DMS153 (cell line): ENCODE measurements at places on chromosomes 2 and 18.

DNA sequence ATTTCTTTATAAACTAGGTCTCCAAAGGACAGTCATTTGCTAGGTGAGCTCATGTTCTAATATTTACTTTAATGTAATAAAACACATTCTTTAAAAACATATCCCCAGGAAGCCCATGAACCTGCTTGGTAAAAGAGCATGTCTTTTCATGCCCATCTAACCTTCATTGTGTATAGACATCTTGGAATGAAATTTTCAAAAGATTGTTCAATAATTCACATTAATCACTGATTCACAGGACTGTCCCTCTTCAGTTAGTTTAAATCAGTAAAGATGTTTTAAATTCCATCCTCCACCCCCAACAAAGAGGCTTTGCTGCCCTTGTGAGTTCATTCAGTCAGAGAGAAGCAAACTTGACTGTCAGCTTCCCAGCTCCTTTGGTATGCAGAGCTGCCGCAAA, 633.4 kb upstream of the CELF4 start:
- DNase-seq, result no peak

DNA sequence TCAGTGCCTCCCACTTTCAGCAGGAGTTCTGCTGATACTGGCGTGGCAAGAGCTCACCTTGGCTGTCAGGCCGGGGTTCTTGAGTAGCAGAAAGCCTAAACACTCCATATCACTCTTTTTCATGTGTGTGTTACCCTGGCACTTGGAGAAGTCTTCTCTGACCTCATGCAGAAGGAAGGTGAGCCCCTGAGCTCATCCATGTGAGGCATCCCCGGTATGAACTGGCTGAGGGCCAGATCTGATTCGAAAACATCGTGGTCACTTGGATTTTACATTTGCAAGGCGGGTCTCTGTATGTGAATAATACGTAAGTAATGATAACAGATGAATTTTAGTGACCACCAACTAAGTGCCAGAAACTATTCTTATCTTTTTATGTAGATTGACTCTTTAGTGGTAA, 93.6 kb downstream of the RAPGEF4 start:
- no peak for DNase-seq

GRCh38 chr18:46184727-46185126, 80.5 kb downstream of the HAUS1 start:
- DNase-seq, result no peak

DNA sequence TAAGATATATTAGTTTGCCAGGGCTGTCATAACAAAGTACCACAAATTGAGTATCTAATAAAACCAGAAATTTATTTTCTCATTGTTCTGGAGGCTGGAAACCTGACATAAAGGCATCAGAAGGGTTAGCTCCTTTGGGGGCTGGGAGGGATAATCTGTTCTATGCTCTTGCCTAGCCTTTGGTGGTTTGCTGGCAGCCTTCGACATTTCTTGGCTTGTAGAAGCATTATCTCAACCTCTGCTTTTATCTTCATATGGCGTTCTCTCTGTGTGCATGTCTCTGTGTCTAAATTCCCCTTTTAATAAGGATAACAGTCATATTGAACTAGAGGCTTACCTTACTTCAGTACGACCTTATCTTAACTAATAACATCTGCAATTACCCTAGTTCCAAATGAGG, 22.8 kb upstream of the NT5C1B start:
- no peak for DNase-seq

- DNase-seq, result no peak
These were observed 653 bp upstream of the ABI2 start for GRCh38 chr2:203327582-203327900.

DNA sequence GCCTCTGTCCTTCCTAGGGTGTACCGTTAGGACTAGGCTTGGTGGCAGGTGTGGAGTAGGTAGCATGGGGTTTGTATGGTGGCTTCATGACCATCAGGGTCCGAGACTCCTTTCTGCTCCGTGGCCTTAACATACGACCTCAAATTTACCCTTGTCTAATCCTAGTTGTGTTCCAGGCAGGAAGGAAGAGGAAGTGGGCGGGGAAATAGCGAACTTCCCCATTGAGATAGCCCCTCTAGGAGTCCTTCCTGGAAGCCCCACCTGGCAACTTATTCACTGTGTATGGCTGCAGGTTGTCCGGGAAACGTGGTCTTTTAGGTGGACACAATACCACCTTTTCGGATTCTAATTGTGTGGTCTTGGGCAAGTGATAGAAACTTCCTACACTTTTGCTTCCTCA, 9.3 kb downstream of the CD8A start:
- DNase-seq, result no peak

GRCh38 chr2:12001621-12002020, 255.2 kb downstream of the LPIN1 start:
- no peak for DNase-seq

GRCh38 chr2:158996378-158996993, 28.0 kb downstream of the TANC1 start:
- no peak for DNase-seq

DNA sequence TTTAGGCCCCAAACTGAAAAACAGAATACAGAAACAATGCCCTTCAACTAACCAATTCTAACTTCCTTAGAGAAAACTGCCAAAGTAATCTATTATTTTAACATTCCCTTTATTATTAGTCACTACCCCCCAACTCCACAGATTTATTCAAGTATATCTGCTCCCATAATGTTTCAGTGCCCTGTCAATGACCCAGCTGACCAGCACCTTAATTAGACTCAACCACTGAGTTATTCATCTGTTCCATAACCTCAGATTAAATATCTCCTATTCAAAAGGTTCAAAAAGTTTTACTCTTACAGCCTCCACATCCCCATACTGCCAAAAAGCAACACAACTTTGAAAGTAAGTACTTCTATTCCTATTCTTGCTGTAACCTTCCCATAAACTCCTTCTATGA, 202.4 kb downstream of the EXOC6B start:
- no peak for DNase-seq

GRCh38 chr18:24928301-24928878, 423.6 kb downstream of the ZNF521 start:
- no peak for DNase-seq

GRCh38 chr18:58144671-58145285, 100.8 kb downstream of the NEDD4L start:
- DNase-seq, result no peak

DNA sequence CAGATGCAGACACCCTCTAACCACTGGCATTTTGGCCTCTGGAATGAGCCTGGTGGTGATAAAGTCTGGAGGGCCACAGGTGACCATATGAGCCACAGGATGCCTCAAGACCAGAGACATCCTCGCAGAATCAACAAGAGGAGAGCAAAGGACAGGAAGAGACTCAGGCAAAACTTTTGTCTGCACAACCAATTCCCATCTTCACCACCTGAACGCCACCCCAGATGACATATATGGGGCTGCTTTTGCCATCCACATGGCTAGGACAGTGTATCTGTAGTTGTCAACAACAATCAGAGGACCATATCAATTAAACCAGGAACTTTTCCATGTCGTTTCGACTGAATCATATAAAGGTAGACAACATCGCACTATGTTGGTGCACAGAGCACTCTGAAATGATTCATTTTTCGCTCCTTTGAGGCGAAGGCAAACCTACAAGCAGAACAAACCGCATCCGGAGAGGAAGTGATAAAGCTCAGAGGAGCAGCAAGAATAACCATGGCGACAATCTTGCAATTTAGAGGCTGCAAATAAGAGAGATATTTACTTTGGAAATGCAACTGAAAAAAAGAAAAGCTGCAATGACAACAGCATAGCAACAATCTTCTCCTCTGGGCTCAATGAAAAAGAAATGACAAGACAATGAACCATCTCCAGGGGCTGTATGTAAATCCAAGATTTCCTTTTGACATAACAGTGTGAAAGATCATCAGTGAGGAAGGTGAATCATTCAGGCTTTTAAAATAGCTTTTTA, 204.5 kb downstream of the ARL4C start:
- peak; percentile 25 for DNase-seq

GRCh38 chr2:77640924-77641323, 118.7 kb upstream of the LRRTM4 start:
- DNase-seq, result no peak

DNA sequence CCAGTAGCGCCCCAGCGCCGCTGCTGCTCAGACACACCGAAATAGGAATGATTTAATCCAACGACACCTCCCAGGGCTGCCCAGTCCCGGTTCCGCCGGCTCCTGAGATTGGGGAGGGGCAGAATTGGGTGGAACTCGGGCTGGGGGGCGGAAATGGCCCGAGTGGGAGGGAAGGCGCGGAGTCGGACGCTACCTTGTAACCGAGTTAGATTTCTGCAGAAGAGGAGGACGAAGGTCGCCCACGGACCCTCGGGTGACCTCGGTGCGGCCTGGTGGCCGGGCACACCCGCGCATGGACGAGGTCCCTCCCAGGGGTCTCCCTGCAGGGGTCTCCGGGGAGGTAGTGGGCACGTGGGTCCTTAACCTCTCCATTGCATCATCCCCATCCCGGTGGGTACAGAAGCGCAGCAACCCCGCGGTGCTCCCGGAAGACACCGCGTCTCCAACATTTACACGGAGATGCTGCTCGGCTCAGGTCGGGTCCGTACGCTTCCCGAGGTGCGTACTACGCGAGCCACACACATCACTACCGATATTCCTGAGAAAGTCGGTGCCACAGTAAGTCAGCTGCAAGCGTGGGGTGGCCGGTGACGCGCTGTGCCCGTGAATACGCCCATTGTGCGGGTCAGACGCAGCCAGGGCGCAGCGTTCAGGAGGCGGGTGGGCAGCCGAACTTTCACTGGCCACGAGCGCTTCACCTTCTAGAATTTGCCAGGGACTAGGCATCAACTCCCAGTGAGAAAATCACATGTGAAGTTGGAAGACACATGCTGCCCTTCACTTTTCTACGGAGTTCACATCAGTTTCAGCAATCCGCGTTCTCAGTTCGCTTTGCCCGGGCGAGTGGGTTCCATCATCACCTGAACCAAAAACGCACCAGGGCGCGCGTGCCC, 3.0 kb downstream of the ZNF516 start:
- no peak for DNase-seq

GRCh38 chr2:85723707-85724360, 29.7 kb downstream of the GNLY start:
- DNase-seq, result no peak

GRCh38 chr2:110931648-110932047, 189.1 kb upstream of the BCL2L11 start:
- DNase-seq, result no peak

GRCh38 chr2:1514391-1515072, 101.3 kb downstream of the TPO start:
- DNase-seq, result no peak

DNA sequence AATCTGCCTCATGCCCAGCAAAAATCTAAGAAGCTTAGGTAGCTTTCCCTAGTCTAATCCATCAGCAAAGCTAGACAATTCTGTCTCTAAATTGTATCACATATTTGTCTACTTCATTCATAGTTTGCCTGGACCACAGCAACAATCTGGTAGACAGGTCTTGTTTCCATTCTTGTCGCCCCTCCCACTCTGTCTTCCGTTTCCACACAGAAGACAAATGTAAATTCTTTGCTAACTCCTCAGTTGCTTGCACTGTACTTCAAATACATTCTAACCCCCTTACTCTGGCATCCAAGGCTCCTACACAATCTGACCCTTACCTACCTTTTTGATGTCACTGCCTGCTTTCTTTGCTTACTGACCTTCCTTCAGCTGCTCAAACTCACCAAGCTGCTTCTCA, 40.1 kb downstream of the THUMPD2 start:
- DNase-seq, result no peak

DNA sequence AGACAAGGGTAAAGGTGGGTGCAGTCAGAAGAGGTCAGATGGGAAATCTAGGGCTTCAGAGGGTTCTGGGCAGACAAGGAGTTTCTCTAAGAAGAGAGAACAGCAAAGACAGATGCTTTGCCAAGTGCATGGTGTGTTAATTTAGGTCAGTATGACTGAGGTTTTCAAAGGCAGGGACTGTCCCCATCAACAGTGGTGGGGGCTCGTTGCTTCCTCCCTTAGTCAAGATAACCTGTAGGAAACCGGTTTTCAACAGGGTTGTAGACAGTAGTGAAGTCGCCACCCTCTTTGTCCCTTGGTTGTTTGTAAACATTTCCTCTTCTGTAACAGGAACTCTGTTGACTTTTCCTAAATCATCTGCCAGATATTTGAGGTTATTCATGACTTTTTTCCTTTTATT, 11.6 kb downstream of the RAB12 start:
- DNase-seq, result no peak

GRCh38 chr2:239249048-239249447, 151.8 kb downstream of the HDAC4 start:
- no peak for DNase-seq

DNA sequence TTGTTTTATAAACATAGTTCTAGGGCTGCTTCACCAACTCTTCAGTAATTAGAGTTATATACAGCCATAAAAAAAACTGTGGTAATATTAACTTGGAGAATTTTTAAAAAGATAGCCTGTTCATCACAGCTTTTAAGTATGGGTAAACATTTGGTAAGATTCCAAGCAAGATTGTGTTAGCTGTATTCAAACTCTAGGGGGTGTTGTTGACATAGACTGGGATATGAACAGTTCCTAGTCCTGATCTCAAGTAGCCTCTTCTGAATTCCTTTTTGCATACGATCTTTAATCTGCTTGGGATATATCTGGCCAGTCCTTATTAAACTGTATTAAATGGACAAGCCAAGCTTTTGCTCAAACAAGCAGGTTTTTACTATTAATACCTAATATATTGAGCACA, 13.4 kb downstream of the NOP58 start:
- DNase-seq, result peak; percentile 14

DNA sequence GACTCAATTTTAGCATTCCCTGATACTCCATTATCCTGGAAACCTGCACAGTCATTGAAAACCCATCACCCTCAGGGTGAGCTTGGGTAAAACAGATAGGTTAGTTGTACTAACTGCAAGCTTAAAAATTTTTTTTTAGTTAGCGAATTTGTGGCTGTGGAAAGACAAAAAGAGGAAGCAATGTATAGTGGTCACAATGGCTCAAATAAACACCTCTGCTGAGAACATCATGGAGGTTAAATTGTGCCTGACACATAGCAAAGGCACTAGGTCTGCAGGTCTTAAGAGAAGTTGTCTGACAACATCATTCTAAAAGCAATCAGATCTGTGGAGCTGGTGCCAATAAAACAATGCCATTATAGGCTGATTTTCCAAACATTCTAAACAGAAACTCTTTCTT, 84.4 kb upstream of the CAVIN2 start:
- DNase-seq, result no peak

- no peak for DNase-seq
These were observed 378.8 kb downstream of the PTPRM start for GRCh38 chr18:7945882-7946281.

DNA sequence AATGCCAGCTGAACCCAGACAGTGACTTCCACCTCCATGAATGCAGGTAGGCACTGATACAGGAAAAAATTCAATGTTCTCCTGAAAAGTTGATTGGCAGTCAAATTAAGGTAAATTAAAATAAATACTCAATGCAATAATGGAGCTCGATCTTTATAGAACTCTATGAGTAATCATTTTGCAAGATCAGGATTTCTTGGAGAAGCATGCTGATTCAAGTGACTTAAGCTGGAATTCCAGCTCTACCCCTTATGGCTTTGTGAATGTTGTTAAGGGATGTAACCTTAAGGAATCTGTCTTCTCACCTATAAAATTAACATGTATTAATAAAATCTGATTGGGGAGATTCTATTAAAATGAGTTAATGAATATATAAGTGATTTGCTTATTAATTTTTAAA, 145.1 kb downstream of the QPCT start:
- no peak for DNase-seq

GRCh38 chr2:191252699-191253098, 7.5 kb downstream of the MYO1B start:
- no peak for DNase-seq

- no peak for DNase-seq
These were observed 22.0 kb upstream of the TGIF1 start for GRCh38 chr18:3427944-3428343.

- DNase-seq, result no peak
These were observed 154.9 kb upstream of the SMIM21 start for GRCh38 chr18:75582406-75582821.

GRCh38 chr2:165443511-165443910, 26.0 kb upstream of the CSRNP3 start:
- peak; percentile 53 for DNase-seq
